ENCODE measurements at places on chromosomes 6 and 20. TPM values are rescaled to one million over a fixed set of nuclear protein-coding genes. Genes with fewer than 3 reads are reported as not detected.

GRCh38 chr6:14478381-14479225 lies 361.0 kb downstream of the CD83 start:
- no peak for DNase-seq

- no peak for DNase-seq
Measured at GRCh38 chr20:13661070-13661685, 22.4 kb upstream of the TASP1 start.

- no peak for DNase-seq
Measured at GRCh38 chr20:37414224-37415035, 68.5 kb downstream of the SRC start.

- DNase-seq, result no peak
Measured at GRCh38 chr6:130890521-130890971, 63.3 kb downstream of the SMLR1 start.

- no peak for DNase-seq
Measured at GRCh38 chr6:127291495-127291894, 24.8 kb downstream of the RNF146 start.

Gene CNBD2
- total RNA-seq, result 3.1 TPM

DNA sequence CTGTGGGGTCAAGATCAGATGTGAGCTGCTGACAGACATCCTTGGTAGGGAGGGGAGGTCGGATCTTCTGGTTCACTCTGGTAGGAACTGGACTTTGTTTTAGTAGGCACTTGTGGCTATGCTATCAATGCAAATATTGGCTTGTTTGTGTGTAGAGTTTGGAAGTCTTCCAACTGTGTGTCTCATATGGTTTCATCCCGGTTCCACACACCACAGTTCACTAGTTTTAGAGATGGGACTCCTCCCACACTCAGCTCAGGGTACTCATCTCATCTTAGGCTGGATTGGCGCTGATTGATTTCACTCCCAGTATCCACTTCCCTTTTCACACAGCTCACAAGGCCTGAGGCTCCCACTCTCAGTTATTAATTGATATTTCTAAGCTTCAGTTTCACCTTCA lies 161.3 kb downstream of the THBS2 start:
- no peak for DNase-seq

DNA sequence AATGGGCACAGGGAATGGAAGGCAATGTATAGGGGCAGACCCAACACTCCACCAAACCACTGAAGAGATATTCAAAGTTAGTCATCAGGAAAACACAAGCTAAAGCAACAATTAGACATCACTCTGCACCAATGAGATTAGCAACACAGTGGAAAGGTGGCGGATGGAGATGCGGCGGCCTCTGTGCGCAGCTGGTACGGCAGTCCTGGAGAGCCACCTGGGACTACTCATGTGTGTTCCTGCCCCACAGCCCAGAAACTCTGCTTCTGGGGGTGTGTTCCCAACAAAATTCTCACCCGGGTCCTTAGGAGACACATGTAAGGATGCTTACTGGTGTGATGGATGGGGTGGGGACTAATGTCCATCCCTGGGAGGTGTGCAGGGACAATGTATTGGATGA lies 82.4 kb downstream of the DHX35 start:
- no peak for DNase-seq

DNA sequence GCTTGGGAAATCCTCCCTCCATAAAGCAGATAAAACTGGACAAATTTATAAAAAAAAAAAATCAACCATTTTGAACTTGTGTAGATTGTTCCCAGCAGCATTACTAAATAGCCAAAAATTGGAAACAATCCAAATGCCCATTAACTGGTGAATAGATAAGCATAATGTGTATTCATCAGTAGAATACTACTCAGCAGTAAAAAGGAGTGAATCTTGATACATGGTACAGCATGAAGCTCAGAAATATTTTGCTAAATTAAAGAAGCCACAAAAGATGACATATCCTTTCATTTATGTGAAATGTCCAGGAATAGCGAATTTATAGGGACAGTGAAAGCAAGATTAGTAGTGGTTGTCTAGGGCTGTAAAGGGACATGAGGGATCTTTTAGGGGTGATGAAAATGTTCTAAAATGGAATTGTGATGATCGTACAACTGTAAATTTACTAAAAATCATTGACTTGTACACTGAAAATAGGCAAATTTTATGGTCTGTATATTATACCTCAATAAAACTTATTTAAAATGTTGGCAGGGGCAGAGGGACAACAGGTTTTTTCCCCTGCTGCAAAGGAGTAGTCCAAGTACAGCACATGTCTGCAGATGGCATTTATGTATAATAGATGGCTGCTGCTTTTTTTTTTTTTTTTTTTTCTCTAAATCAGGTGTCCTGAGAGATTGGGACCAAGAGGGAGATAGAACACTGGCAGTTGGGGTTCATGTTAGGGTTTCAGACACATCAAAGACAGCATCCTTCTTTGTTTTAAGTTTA lies 59.5 kb downstream of the CBFA2T2 start:
- DNase-seq, result no peak

DNA sequence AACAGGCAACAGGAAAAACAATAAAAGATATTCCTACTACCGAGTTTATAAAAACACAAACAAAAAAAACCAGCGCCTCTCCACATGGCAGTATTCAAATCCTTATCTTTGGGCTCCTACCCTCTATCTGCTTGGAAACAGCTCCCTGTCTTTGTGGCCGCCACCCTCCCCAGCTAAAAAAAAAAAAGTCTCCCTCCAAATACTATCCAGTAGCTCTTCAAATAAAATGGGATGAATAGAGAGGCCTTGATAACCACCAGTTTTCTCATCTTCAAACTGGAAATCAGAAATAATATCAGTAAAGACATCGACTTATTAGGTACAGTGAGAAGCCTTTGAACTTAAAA lies 96.2 kb downstream of the PSMG4 start:
- DNase-seq, result no peak

DNA sequence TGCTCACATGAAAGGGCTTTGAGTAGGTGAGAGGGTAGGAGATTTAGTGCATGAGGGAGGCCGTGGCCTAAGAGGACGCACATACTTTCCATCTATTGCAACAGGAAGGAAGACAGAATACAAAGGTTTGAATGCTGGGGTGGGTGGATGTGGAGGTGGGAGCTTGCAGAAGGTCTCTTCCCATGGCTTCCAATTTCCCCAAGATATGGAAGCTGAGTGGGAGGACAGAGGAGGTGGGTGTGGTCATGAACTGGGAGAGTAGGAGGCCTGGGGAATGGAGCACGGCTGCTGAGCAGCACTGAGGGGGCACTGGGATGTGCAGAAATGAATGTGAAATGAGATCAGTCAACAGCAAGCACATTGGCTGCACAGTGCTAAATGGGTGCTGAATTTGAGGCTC lies 70.3 kb downstream of the SCML4 start:
- no peak for DNase-seq

DNA sequence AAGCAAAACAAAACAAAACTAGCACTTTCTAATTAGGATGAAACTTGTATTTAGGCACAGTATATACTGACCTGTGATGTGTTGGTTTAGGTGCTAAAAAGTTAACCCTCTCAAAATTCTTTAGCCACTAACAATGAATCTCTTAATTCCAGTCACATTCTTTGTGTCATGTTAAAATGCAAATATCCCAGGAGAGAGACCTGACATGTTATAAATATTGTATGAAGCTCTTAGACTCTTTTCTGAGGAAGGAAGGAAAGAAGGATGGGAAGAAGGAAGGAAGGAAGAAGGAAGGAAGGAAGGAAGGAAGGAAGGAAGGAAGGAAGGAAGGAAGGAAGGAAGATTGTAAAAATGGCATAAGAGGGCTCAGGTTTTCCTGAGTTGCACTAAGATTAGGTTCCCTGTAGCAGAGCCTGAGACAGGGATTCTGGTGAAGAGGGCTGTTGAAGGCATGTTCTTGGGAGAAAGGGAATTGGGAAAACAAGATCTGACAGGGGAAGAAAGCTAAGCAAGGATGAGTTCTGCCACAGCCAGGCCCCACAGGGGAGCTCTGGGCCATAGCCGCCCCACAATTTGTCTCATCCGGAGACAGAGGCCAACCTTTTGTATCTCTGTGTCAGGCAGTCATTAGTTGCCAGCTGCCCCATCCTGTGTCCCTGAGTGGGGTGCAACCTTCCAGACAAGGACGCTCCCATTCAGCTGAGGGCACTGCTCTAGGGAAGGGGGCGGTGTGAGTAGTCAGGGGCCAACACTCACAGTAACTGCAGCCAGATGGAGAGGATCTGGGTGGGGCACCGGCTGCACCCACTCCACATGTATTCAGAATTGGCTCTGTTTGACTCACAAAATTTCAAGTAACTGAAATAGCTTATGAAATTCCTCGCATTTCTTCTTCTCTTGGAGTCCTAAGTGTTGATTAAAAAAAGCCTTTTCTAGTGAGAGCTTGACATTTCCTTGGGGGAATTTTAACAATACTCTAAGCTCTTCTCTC lies 189.3 kb upstream of the ARG1 start:
- DNase-seq, result peak; percentile 98

Gene OR2H2
- total RNA-seq, result not detected

- no peak for DNase-seq
Measured at GRCh38 chr20:63365601-63366389, 4.6 kb upstream of the CHRNA4 start.

GRCh38 chr6:129203190-129203900 lies 320.4 kb downstream of the LAMA2 start:
- no peak for DNase-seq

DNA sequence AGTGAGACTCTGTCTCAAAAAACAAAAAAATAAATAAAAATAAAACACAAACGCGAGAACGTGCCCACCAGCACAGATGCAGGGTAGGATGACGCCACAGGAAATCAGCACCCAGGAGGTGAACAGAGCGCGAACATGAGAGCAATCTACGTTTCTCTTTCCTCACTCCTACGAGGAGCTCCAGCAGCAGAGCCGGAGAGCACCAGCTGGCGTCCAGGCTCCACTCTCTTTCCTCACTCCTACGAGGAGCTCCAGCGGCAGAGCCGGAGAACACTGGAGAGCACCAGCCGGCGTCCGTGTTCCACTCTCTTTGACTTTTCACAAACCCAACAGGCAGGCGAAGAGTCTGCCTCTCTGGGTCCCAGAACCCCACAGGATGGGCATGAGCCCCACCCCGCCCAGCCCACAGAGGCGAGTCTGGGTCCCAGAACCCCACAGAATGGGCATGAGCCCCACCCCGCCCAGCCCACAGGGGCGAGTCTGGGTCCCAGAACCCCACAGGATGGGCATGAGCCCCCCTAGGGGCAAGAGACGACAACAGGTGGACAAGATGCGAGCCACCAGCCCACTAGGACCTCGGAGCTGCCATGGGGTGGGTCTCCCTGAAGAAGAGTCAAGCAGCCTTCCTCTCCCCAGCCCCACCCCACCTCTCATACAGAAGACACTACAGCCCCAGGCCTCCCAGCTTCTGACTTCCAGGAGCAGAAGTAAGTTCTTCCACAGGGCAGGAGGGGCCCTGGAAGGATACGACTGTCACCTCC lies 20.2 kb downstream of the ZBTB46 start:
- DNase-seq, result no peak

Gene PLA2G7
- total RNA-seq, result not detected

DNA sequence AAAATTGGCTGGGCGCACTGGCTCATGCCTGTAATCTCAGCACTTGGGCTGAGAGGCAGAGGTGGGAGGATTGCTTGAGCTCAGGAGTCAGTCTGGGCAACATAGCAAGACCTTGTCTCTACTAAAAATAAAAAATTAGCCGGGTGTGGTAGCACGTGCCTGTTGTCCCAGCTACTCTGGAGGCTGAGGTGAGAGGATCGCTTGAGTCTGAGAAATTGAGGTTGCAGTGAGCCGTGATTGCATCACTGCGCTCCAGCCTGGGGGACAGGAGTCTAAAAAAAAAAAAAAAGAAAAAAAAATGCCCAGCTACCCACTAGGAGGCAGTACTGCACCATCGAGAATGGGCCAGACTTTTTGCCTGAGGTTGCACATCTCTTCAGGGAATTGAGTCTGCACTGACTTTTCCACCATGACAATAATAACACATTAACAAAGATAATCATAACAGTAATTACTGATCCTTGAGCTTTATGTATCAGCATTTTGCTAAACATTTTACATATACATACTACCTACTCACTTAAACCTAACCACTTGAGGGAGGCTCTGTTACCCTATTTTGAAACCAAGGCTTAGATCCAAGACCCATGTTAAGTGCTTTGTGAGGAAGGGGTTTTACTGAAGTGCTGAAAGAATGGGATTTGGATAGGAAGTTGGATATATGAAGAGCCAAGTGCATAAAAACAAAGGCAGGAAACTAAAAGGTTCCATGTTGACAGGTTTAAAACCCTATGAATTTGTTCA lies 21.0 kb downstream of the SRSF3 start:
- peak; percentile 75 for DNase-seq

GRCh38 chr6:38518511-38519304 lies 121.0 kb downstream of the BTBD9 start:
- no peak for DNase-seq

- DNase-seq, result no peak
Measured at GRCh38 chr6:30747902-30748769, 3.8 kb upstream of the IER3 start.

DNA sequence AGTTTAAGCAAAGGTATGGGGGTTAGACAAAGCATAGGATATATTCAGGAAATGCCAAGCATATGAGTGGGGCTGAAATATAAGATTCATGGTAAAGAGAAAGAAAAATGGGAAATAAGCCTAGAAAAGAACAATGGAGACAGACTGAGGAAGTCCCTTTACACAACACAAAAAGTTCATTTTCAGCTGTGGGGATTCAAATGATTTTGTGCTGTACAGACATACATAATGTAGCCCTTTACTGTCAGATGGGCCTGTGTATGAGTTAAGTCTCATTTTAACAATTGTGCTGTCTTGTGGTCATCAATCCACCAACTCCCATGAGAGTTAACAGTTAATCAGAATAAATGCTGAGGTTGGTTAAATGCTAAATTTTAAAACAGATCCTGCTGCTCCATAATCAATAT lies 37.2 kb downstream of the REV3L start:
- DNase-seq, result peak; percentile 13

GRCh38 chr6:20169786-20170185 lies 42.5 kb downstream of the MBOAT1 start:
- DNase-seq, result no peak

GRCh38 chr6:127914240-127914639 lies 13.4 kb upstream of the THEMIS start:
- no peak for DNase-seq

Gene GRIK2
- 62.1 TPM for total RNA-seq

Gene TBXT
- total RNA-seq, result not detected

DNA sequence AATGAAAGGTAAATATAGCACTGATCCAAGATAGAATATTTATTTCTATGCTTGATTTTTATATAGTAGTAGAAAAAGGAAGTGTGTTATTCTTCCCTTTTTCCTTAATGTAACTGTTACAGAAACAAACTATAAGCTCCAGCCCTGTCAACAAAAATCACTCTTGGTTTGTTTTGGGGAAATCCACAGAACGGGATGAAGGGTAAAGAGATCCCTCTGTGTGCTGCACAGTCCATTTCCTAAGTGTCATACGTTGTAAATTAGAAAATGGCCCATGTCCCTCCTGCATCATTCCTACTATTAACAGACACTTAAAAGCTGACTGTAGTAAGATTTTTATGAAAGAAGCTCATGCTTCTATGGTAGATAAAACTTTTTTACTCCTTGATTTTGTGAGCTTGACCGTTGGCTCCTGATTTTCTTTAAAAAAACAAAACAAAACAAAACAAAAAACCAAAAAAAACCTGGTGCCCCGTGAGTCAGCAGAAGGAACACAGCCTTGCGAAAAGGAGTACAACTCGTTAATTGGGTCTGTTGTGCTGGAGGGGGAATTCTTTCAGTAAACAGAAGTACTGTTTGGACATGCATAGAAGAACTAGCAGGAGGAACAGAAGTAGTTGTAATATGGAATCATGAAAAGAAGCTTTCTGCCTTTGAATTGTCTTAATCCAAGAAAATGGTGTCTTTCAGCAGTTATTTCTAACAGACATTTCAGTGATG lies 67.5 kb downstream of the RTN4IP1 start:
- no peak for DNase-seq

GRCh38 chr20:61483336-61484067 lies 231.4 kb downstream of the CDH4 start:
- no peak for DNase-seq
